Activated CD4-positive, alpha-beta T cell treated with anti-CD3 and anti-CD28 coated beads, Interleukin-2, amount 50 U/mL, for 24 hours (primary cell): ENCODE measurements at places on chromosomes 16 and 17.

GRCh38 chr16:4018391-4018790, 97.9 kb downstream of the ADCY9 start:
- no peak for DNase-seq

GRCh38 chr17:7763919-7764318, 46.4 kb downstream of the DNAH2 start:
- no peak for DNase-seq

GRCh38 chr17:28396635-28397239, 9.3 kb downstream of the SLC46A1 start:
- no peak for DNase-seq

DNA sequence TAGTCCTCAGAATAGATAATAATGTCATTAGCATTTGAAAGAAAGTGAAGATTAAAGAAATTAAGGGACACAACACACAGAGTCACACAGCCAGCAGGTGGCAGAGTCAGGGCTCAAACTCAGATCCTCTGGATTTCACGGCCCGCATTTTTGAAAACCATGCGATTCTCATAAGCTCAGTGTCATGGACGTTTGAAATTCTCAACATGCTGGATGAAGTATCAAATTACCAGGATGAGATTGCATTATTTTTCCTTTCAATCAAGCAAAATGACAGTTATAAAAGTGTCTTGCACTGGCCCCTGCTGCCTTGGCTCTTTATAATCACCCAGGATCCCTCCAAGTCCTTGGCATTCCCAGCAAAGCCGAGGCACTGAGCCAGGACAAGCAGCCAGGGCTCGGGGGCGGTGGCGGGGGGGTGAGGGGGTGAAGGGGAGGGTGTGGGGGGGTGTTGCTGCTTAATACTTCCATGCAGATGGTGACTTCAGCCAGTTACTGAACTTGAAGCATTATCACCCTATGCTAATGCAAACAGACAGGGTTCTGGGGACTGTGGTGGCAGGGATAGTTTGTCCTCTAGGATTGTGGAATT, 6.6 kb upstream of the BMERB1 start:
- peak; percentile 51 for DNase-seq

DNA sequence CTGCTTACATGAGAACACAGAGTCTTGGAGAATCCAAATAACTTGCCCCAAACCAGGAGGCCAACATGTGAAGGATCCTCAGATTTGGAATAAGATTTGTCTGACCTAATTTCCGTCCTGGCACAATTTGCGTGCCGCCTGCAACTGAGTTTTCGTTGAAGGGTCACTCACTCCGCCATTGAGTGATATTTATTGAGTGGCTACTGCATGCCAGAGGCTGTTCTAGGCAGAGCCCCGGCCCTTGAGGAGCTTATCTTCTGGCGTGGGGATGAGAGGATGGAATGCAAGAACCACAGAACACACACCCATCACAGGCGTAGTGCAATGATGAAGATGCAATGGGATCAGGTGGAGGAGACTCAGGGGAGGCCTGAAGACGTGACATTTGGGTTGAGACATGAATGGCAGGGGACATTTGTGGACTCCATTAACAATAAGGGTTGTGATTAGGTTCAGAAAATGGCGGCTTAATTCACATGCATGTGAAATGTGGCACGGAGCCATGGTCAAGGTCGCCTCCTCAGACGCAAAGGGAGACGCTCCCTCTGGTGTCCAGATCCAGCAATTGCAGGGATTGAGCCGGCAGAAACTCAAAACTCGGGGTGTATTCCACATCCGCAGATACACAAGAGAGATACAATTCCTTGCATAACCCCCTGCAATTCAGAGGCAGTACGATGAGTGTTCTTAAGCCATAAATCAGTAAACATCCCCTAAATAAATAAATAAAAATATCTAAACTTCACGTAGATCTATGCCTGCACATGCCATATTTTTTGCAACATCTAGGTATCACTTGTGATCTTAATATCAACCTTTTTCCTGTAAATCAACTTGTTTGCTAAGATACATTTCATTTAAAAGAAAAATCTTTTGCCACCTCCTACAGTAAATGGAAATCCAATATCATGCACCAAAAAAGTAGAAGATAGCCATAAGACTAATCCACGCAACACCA, 57.9 kb upstream of the CACNG4 start:
- DNase-seq: peak; percentile 31

DNA sequence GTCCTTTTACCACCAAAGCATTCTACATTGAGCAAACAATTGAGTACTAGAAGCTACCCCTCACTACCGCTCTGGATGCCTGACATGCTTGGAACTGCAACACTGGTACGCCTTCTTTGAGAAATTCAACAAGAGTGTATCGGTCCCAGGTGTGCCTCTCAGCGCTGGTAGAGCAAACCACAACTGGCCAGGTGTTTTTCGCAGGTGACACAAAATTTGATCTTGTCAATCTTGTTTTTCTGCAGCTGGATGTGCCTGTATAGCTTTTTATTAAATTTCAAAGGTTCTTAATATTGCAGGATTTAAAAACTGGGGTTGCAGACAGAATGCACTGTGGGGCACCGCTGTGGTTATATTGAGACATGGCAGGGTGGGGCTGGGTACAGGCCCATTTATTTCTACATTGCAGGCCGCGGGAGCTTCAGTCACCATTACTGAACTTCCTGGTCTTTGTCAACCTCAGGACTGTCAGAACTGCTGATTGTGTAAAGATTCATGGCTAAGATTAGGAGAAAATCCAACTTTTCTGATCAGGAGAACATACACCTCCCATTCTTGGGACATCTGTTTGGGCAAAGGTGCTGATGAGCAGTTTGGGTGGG, 4.5 kb upstream of the SNX20 start:
- DNase-seq: no peak

DNA sequence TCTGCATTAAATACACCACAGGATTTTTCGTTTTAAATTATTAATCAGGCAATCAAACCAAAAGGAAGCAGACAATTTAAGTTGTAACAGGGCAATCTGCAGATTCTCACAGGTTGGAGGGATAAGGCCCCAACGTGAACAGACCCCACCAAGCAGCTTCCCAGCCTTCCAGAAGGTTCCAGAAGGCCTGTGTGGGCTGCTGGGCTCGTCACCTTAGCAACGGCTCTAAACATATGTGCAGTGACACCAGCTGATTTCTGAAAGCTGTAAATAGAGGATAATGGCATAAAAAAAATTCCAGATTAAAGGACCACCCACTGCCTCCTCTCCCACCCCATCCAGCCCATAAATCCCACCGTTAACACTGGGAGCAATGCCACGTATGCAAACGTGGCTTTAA, 123.8 kb downstream of the ZNF778 start:
- DNase-seq: no peak

DNA sequence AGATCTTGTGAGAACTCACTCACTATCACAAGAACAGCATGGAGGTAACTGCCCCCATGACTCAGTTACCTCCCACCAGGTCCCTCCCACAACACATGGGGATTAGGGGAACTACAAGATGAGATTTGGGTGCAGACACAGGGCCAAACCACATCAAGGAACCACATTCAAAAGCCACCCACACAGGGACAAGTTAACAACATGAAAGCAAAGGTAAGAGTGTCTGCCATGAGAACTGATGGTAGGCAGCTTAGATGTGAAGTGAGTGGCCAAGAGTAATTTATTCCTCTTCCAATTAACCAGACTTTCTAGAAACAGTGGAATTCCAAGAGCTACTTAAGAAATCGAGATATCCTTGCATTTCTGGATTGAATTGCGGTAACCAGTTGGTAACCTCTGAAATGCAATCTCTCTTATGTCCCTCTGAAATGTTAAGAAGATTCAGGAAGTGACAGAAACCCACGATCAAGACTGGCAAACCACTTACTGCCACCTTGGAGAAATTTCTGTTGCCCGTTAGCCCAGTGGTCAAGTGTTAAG, 167.4 kb upstream of the CACNG5 start:
- DNase-seq: no peak

GRCh38 chr17:79574108-79574507, 36.7 kb downstream of the RBFOX3 start:
- no peak for DNase-seq

DNA sequence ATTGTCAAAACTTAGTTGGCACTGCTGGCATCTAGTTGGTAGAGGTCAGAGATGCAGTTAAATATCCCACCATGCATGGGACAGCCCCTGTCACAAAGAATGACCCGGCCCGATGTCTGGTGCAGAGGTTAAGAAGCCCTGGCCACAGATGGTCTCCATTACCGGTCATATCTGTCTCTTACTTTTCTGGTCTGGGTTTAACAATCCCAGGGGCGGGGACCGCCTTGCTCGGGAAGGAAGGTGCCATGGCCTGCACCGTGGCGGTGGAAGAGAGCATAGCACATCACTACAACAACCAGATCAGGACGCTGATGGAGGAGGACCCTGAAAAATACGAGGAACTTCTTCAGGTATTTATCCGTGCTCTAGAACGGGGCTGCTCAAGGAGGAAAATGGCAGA, 8.1 kb downstream of the COQ7 start:
- no peak for DNase-seq

- DNase-seq: no peak
Observed at GRCh38 chr17:81294512-81295030, 536 bp downstream of the SLC38A10 start.

- no peak for DNase-seq
Observed at GRCh38 chr17:17058304-17058703, 16.0 kb downstream of the MPRIP start.

- DNase-seq: no peak
Observed at GRCh38 chr17:19987897-19988296, 10.3 kb upstream of the AKAP10 start.

DNA sequence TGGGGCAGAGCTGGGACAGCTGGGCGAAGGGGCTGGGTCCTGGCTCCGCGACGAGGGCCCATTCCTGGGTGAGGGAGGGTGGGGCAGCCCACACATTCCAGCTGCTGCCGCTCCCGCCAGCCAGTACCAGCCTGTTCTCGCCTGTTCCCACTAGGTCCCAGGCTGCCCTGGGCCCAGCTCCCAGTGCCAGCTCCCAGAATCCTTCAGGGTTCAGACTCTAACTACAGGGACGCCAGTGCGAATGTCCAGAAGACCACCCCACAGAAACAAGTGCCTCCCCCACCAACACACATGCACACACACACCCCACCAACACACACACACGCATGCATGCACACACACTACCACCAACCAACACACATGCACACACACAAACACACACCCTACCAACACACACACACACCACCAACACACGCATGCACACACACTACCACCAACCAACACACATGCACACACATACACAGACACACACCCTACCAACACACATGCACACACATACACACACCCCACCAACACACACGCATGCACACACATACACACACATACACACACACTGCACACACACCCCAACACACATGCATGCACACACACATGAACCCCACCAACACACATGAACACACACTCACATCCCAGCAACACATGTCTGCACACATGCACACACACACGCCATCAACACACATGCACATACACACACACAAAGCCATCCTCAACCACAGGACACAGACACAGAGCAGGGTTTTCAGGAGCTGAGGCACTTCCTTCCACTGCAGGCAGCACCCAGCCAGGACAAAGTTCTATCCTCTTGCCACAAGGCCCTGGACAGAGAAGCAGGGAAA, 27.5 kb upstream of the KRT17 start:
- DNase-seq: no peak

DNA sequence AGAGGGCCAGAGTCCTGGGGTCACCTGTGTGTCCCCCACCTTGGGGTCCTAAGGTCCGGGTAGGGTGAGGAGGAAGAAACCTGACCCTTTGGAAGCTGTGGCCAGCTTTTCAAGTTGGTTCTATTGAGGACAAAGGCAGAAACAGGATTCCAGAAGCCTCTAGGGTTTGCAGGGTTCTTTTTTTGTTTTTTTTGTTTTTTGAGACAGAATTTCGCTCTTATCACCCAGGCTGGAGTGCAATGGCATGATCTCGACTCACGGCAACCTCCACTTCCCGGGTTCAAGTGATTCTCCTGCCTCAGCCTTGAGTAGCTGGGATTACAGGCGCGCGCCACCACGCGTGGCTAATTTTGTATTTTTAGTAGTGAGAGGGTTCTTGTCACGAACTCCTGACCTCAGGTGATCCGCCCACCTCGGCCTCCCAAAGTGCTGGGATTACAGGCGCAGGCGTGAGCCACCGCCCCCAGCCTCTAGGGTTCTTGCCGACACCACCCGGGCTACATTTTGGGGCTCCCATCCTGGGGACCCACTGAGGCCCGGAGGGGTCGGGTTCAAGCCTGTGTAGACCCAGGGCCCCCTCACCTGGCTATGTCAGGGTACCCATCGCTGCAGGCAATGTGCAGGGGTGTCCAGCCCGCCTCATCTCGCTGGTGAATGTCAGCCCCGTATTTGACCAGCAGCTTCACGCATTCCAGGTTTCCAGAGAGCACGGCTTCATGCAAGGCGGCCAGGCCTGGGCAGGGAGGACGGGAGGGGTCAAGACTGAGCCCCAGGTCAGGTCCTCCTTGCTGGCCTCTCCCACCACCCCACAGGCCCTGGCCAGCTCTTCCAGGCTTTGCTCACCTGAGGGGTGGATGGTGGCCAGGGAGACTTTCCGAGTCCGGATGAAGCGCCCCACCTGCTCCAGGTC, 674 bp downstream of the PPP1R27 start:
- no peak for DNase-seq

DNA sequence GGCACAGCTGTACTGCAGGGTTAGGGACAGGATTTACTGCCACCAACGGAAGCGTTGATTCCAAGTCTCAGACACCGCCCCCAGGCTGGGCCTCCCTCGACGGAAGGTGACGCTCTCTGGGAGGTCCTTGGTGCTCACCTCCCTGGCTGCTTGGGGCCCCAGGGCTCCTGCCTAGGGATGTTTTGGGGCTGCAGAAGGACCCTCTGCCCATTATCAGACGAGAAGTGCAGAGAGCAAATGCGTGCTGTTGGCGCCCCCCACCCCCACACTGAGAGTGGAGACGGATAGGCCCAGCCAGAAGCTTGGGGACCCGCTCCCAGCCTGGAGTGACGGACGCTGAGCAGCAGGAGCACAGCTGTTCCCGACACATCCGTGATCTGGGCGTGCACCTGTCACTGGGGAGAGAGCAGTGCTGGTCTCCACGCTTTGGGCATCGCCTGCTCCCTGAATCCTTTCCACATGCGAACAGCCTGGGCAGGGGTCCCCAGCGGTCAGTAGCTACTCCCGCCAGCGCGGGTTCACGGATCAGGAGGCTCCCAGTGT, 5.1 kb upstream of the SOX8 start:
- no peak for DNase-seq

GRCh38 chr17:44568945-44569858, 11.9 kb downstream of the FZD2 start:
- DNase-seq: no peak

- no peak for DNase-seq
Observed at GRCh38 chr16:27973678-27974077, 89.8 kb downstream of the GSG1L start.
